Tongue (tissue), 3 donors: ENCODE measurements at places on chromosomes 3 and 15. TPM values are rescaled to one million over a fixed set of nuclear protein-coding genes. Genes with fewer than 3 reads are reported as not detected.
A peak's percentile ranks its signal among the peaks of the same experiment; 100 is the strongest.

GRCh38 chr15:41982133-41982930 lies 10.0 kb upstream of the EHD4 start:
- DNase-seq, result no peak

GRCh38 chr3:13161021-13161759 lies 88.0 kb upstream of the IQSEC1 start:
- no peak for DNase-seq

DNA sequence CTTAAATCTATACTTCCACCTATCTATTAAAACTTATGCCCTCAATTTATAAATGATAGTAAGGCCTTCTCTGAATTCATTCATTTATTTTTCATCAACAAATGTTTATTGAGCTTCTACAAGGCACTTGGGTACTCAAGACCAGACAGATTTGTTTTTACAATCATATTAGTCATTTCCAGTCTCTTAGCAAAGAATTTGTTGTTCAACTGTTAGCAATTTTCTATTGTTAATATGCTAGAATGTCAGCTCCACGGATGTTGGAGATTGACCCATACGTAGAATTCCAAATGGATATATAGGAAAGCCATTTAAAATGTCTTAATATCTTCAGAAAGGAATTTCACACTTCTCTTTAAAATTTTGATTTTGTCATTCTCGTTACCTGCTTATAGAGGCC lies 36.7 kb downstream of the ZBTB38 start:
- DNase-seq, result no peak

DNA sequence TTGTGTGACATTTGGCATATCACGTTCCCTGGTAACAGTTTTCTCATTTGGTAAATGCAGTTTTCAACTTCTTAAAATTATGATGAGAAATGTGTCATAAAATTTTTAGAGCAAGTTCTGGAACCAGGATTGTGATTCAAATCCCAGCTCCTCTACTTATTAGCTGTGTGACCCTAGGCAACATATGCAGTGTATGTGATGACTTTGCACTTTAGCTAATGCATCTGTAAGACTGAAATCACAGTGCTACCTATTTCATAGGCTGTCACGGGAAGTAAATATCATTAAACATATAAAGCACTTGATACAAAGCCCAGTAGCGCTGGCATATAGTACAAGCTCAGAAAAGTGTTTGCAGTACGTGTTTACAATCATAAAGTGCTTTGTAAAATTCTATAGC lies 419.4 kb downstream of the GRM7 start:
- DNase-seq, result no peak

DNA sequence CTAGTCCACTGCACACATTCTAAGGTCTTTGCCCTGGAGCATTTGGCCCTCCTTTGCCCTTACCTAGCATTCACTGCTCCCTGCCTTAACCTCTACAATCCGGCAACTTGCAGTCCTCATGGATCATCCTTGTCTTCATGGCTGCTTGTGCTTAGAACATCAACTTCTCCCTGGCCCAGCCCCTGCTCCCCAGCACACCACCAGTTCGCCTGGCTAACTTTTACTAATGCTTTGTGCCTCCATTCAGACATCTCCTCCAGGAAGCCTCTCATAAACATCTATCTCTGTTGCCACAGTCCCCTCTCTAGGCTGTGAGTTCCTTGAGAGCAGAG lies 57.1 kb downstream of the AAGAB start:
- no peak for DNase-seq

- peak; percentile 52 for DNase-seq
These were observed 11.3 kb downstream of the CX3CR1 start for GRCh38 chr3:39268549-39268900.

GRCh38 chr15:66911131-66911700 lies 154.2 kb upstream of the SMAD3 start:
- DNase-seq, result no peak

- DNase-seq, result peak; percentile 2
These were observed 212.4 kb upstream of the ZBTB20 start for GRCh38 chr3:115359536-115359935.

- no peak for DNase-seq
These were observed 35.2 kb downstream of the ARMC8 start for GRCh38 chr3:138222131-138222941.

Gene CHRNA7
- total RNA-seq, result 2.8 TPM
